Activated CD8-positive, alpha-beta T cell treated with anti-CD3 and anti-CD28 coated beads for 36 hours (primary cell): ENCODE measurements at places on chromosomes 11 and 22.

- DNase-seq, result no peak
Measured at GRCh38 chr22:35135165-35135564, 69.2 kb downstream of the ISX start.

DNA sequence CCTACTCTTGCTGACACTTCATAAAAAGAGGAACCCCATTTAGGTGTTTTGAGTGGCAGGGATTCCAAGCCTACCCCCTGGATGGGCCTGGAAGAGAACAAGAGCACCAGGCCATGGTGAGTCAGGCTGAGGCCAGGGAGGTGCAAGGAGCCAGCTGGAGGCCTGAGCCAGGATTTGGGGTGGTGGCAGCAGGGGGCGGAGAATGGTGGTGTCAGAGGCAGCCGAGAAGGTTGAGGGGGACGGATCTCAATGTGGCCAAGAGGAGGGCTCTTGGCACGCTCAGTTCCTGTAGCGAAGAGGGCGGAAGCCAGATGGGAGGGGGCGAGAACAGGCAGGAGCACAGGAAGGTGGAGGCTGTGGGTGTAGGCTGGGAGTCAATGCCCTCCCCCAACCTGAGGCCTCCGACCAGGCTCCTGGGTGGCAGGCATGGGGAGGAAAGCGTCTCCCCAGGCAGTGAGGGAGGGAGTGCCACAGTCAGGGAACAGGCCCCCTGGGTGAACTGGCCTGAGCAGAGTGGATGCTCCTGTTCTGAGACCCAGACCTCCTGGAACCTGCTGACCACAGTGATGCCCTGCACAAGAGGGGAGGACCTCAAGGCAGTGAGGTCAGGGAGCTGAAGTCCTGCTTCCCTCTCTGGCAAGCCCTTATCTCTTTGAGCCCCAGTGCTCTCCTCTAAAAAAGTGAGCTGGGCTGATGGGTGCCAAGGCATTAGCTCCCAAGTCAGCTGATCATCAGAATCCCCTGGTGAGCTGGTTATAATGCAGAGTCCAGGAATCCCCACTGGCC lies 13.9 kb downstream of the RTN4RL2 start:
- peak; percentile 82 for DNase-seq

DNA sequence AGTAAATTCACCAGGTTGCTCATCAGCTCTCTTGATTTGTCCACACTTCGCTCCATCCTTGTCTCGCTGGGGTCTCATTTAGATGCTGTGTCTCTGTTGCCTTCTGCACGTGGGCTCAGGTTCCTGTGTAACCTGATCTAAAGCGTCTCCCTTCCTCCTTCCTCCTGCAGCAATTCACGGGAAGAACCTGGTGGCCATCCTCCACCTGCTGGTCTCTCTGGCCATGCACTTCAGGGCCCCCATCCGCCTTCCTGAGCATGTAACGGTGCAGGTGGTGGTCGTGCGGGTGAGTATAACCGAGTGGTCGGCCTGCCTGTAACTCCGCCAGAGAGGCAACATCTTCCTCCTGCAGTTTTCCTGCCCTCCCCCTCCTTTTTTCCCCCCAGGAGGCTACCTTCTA lies 48.0 kb upstream of the PARVG start:
- DNase-seq, result no peak

- no peak for DNase-seq
Measured at GRCh38 chr22:47290706-47291430, 528.4 kb downstream of the TBC1D22A start.

GRCh38 chr22:21837248-21837979 lies 30.0 kb downstream of the MAPK1 start:
- no peak for DNase-seq

- no peak for DNase-seq
Measured at GRCh38 chr22:35308480-35309021, 8.9 kb downstream of the TOM1 start.

DNA sequence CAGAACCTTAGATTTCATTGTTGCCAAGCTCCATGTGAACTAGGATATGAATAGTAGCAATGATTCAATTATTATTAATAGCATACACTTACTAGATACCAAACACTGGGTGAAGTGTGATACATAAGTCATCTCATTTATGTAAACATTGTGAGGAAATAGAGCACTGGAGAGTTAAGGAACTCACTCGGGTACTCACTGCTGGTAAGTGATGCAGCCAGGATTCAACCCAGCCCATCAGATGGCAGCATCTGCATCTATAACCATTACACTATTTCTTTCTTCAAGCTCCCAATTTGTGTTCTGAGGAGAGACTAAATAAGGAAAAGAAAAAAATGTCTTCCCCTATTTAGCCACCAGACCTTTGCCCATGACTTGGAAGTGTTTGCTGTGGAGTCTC lies 10.2 kb upstream of the ALG8 start:
- DNase-seq, result peak; percentile 24

DNA sequence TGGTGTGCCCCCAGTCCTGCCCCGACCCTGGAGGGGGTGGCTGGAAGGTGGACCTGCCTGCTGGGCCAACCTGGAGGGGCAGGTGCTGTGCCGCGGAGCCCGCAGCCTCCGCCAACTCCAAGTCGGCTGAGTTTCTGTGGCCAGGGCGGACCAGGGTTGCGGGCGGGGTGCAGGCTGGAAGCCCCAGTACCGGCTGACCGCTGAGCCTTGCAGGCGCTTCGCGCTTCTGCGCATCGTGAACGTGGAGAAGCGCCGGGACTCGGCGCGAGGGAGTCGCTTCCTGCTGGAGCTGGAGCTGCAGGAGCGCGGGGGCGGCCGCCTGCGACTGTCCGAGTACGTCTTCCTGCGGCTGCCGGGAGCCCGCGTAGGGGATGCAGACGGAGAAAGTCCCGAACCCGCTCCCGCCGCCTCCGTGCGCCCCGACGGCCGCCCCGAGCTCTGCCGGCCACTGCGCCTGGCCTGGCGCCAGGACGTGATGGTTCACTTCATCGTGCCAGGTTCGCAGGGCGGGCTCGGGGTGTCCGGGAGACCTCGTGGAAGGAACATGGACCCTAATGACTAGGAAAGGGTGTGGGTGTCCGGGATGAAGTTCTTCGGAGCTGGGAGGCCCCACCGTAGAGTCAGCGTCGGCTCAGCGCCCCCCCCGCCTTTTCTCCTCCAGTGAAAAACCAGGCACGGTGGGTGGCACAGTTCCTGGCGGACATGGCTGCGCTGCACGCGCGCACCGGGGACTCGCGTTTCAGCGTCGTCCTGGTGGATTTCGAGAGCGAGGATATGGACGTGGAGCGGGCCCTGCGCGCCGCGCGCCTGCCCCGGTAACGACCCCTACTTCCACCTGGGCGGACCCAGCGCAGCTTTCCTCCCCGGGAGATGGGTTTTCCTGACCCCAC lies 10.2 kb downstream of the B4GALNT4 start:
- DNase-seq, result no peak

DNA sequence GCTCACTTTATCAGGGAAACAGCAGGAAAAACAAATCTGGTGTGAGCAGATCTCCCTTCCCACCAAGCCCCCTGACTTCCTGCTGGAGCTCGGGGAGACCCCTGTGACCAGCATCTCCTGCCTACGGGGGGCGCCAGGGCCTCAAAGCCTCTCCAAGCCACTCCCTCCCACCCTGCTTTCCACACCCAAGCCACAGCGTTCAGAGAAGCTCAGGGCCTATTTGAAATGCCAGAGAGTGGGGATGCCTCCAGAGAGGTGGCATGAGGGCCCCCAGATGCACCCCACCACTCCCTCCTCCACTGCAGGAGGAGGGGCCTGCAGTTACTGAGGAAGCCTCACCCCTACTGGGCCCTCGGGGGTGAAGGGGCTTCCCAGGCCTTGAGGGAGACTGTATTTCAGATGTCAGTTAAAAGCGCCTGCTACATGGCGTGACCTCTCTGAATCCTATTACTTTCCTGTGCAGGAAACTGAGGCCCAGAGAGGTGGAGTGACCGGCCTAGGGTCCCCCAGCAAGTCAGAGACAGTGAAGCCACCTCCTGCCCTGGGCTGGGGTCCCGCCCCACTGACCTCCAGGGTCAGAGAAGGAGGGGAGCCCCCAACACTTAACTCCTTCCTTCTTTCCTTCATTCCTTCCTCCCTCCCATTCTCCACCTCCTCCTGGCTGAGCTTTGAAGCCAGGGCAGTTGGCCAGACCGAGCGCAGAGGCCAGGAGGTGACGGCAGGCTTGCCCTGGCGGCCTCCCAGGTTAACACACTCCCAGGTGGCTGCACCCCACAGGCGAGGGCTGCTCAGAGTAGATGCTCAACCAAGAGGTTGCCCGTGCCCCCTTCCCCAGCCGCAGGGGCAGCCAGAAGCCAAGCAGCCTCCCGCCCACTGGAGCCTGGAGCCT lies 6.0 kb upstream of the CDKN1C start:
- peak; percentile 68 for DNase-seq

DNA sequence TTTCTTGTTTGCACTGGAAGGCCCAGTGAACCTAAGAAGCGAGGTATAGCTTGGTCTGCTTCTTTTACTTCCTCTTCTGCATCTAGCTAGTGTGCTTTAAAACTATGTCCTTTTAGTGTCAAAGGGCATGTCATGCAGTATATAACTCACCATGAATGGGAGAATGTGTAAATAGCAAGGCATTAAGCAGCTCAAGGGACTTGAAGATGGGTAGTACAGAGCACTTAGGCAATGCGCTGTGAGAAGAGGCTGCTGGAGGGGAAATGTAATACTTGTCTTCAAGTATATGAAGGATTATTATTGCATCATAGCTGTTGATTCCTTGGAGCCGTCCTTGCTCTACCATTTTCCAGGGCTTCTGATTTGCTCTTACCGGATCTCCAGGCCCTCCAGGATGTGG lies 7.6 kb downstream of the MAML2 start:
- DNase-seq, result no peak

DNA sequence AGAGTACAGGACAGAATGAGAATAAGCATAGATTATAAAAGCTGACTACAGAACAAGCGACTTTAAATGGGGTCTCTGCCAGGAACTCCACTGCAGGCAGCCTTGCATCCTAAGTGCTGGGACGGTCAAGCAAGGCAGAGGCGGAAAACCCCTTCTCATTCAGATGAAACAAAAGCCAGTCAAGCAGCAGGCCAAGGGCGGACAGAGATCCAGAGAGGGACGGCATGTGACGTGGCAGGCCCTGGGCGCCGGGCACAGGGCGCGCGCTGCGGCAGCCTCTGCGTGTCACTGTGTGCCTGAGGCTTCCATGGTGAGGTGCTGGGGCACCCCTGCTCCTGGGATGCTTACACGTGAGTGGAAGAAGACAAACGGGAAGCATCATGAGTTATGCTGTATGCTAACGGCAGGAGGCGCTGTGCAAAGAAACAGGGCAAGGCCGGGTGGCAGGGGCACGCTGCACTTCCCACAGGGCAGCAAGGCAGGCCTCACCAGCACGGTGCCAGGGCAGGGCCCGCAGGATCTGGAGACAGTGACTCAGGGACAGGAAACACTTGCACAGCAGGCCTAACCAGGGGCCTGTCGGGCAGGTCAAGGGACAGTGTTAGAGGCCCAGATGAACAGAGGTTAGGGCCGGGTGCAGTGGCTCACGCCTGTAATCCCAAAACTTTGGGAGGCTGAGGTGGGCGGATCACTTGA lies 6.2 kb downstream of the TOLLIP start:
- DNase-seq, result no peak

DNA sequence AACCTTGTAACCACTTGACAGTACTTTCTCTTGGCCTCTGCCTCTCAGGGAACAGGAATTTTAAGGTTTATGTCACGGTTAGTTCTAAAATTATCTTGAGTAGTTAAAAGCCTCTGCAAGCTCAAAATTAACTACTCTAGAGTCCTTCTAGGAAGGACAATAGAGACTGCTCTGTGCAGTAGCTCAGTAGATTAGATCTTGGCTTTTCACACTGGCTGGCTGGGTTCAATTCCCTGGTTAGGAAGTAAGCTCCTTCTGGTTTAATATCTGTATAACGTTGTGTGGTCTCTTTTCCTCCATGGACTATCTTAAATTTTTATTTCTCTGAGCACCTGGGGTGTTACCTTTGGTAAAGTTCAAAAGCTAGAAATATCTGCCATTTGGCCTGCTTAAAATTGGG lies 109.2 kb downstream of the AASDHPPT start:
- no peak for DNase-seq

GRCh38 chr22:34587357-34588356 lies 478.3 kb upstream of the ISX start:
- no peak for DNase-seq

DNA sequence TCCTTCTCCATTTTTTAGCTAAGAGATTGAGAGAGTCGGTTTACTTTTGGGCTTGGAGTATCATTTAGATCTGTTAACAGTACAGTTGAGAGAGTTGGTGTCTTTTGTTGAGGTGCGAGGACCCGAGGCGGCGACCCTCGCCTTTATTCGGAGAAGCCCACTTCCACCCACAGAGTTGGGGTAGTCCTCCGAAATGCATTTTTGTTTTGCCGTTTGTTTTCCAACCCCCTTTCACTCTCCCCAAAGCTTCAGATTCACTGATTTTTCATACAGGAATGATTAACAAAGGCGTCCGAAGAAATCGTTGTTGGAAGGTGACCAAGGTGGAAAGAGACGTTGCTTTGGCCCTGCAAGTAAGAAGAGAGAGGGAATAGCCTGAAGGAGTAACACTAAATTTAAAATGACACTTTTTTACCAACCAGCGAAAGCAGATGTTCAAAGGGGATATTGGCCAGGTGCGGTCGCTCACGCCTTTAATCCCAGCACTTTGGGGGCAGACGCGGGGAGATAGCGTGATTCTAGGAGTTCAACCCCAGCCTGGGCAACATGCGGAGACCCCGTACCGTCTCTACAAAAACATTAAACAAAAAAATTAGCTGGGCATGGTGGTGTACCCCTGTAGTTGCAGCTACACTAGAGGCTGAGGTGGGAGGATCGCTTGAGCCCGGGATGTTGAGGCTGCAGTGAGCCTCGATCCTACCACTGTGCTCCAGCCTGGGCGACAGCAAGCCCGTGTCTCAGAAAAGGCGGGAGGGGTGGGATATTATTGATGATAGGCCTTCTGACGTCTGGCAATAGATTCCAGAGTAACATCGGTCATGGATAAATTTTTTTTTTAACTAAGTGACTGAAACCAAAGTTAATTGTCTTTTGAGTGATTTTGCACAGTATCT lies 899 bp upstream of the RAB30 start:
- DNase-seq, result no peak

- peak; percentile 32 for DNase-seq
Measured at GRCh38 chr22:26669060-26669481, 11.7 kb downstream of the MIAT start.

GRCh38 chr11:77204754-77205466 lies 76.9 kb downstream of the MYO7A start:
- no peak for DNase-seq

GRCh38 chr11:130429120-130429681 lies 792 bp upstream of the ADAMTS8 start:
- no peak for DNase-seq

- DNase-seq, result no peak
Measured at GRCh38 chr11:75313513-75314272, 37.8 kb downstream of the ARRB1 start.

DNA sequence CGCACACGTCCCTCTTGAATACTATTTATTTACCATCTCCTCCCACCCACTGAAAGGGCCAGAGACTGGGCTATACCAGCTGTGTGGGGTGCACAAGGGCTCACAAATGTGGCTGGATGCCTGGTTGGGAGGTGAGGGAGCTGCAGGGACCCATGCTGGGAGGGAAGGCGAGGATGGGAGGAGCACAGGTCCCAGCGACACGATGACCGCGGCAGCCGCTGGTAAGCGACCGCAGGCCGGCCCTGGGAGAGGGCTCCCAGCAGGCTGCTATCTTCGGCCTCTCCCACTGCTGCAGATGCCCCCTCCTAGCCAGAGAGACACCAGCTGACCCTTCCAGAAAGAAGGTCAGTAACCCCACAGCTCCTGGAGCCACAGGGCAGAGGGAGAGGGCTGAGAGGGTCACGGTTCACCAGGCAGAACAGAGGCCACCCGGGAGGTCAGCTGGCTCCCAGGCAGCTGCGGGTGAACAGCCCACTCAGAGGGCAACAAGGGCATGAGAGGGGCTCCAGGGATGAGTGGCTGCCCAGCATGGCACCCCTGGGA lies 163.9 kb downstream of the CRYBB2 start:
- DNase-seq, result no peak
